ENCODE measurements at places on chromosomes 12 and 14.

- DNase-seq: peak; percentile 69
These were observed 240.0 kb upstream of the CPNE8 start for GRCh38 chr12:39145175-39145999.

DNA sequence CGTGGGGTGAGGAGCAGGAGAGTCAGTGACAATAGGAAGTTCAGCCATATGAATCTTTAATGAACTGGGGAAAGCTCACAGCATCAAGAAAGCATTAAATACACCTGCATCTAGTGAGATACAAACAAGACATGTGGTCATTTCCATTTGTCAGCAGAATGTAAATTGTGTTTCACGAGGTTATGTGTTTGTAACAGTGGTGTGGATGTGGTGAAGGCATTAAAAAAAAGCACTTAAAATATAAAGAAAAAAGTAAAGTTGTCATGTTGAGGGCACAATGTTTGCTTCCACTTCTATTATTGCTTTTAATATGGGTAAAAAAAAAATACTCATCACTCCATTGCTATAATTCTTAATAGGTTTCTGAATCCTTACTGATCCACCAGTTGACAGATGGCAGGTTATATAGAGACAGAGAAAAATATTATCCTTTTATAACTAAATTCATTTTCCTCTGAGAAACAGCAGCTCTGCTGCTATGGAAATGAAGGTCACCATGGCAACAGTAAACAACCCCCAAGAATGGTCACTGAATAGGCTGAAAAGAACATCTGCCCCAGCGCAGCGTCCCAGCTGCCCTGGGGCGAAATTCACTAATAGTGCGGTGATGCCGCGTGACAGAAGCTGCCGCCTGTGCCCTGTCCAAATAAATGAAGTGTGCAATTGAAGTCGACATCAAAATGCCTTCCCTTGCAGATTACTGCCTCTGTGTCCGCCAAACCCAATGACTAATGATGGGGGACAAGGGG lies 226.1 kb downstream of the FOXN3 start:
- no peak for DNase-seq

DNA sequence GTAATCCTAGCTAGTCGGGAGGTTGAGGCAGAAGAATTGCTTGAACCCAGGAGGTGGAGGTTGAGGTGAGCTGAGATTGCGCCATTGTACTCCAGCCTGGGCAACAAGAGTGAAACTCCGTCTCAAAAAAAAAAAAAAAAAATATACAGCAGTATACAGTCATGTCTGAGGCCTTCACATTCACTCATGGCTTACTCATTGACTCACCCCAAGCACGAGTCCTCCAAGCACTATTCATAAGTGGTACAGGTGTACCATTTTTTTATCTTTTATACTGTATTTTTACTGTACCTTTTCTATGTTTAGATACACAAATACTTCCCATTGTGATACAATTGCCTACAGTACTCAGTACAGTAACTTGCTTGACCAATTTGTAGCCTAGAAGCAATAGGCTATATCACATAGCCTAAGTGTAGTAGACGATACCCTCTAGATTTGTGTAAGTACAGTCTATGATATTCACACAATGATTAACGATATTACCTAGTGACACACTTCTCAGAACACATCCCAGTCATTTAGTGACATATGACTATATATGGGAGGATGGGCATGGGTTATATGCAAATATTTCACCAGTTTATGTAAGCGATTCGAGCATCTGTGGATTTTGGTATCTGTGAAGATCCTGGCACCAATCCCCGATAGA lies 12.2 kb downstream of the LLPH start:
- peak; percentile 35 for DNase-seq

GRCh38 chr14:88181072-88181471 lies 142.0 kb downstream of the KCNK10 start:
- no peak for DNase-seq

- no peak for DNase-seq
These were observed 11.0 kb downstream of the PLEKHG3 start for GRCh38 chr14:64715146-64715627.

- DNase-seq: no peak
These were observed 39.4 kb upstream of the ANO4 start for GRCh38 chr12:100755186-100755585.

DNA sequence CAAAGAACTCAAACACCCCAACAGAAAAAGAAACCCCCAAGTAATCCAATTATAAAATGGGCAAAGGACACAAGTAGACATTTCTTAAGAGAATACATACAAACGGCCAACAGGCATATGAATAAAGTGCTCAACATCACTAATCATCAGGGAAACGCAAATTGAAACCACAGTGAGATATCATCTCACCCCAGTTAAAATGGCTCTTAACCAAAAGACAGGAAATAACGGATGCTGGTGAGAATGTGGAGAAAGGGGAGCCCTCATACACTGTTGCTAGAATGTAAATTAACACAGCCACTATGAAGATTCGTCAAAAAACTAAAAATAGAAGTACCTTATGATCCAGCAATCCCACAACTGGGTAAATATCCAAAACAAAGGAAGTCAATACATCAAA lies 52.4 kb downstream of the CLMN start:
- DNase-seq: peak; percentile 83

DNA sequence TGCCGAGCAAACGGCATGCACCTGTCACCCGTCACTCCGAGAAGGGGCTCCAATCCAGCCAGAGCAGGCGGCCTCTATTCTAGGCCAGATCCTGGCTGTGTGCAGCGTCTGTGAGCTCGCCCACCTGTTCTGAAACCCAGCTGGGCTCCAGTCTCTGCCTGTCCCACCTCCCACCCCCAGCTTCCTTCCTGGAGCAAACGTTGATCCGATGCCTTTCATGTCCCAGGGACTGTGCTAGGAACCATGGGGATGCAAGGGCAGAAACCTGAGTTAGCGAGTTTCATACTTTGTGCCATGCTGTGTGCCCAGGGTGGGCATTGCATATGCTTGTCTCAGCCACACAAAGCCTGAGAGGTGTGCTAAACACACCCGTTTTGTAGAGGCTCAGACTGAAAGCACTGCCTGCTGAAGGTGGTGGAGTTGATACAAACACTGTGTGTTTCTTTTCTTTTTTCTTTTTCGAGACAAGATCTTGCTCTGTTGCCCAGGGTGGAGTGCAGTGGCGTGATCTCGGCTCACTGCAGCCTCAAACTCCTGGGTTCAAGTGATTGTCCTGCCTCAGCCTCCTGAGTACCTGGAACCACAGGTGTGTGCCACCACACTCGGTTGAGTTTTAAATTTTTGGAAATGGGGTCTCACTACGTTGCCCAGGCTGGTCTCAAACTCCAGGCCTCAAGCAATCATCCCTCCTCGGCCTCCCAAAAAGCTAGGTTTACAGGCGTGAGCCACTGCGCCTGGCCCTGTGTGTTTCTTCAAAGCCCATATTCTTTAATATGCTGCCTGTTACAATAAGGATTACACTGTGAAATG lies 84.1 kb upstream of the MED13L start:
- no peak for DNase-seq

GRCh38 chr12:49627752-49628360 lies 4.5 kb downstream of the PRPF40B start:
- no peak for DNase-seq

DNA sequence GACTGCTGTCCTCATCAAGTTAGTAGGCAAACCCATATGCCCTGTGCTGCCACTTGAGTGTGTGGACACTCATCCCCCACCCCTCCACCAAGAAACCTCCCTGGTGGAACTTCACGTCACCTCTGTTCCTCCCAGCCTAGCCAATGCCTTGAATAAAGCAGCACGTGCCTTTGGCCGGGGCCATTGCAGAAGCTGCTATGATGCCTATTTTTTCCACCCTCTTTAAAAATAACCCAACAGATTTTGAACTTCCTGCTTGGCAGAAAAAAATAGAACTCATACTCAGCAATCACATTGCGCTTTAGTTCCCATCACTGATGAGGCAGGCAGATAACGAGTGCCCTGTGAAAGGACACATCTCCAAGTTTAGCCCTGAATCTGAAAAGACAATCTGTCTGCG lies 23.1 kb upstream of the PWP1 start:
- no peak for DNase-seq

GRCh38 chr14:20332431-20332787 lies 670 bp downstream of the CCNB1IP1 start:
- no peak for DNase-seq

- DNase-seq: no peak
These were observed 7.3 kb downstream of the SPRYD3 start for GRCh38 chr12:53071591-53072551.

DNA sequence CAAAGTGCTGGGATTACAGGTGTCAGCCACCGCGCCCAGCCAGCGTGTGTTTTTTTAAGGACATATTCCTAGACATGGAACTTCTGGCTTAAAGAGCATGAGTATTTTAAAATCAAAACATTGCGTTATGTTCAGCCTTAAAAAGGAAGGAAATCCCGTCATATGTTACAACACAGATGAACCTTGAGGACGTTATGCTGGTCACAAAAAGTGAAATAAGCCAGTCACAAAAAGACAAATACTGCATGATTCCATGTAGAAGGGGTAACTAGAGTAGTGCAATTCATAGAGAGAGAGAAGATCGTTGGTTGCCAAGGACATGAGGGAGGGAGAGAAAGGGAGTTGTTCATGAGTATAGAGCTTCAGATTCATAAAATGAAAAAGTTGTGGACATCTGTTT lies 53.9 kb downstream of the ACACB start:
- DNase-seq: no peak

- DNase-seq: no peak
These were observed 4.1 kb upstream of the CSAD start for GRCh38 chr12:53184828-53185227.

- no peak for DNase-seq
These were observed 20.1 kb upstream of the RIN3 start for GRCh38 chr14:92493492-92493891.

DNA sequence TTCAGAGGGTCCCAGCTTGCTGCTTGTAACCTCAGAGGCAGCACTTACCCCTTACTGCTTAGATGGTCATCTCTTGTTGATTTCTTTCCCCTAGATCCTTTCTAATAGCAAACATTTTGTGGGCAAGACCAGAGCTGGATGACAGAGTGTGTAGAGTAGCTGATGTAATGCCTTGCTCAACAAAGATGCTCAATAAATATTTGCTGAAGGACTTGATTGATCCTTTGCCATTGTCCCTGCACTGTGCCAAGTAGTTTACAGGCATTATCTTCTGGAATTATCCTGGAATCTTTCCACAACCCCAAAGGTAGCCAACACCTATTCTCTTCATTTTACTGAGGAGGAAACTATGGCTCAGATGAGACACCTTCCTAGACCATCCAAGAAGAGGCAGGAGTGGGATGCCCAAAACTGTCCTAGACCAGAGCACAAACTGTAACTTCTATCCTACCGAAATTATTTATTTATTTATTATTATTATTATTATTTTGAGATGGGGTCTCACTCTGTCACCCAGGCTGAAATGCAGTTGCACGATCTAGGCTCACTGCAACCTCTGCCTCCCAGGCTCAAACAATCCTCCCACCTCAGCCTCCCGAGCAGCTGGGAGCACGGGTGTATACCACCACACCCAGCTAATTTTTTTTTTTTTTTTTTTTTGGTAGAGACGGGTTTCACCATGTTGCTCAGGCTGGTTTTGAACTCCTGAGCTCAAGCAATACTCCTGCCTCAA lies 1.4 kb downstream of the MMAB start:
- no peak for DNase-seq

- DNase-seq: no peak
These were observed 1.8 kb upstream of the DNAAF2 start for GRCh38 chr14:49636866-49637265.

DNA sequence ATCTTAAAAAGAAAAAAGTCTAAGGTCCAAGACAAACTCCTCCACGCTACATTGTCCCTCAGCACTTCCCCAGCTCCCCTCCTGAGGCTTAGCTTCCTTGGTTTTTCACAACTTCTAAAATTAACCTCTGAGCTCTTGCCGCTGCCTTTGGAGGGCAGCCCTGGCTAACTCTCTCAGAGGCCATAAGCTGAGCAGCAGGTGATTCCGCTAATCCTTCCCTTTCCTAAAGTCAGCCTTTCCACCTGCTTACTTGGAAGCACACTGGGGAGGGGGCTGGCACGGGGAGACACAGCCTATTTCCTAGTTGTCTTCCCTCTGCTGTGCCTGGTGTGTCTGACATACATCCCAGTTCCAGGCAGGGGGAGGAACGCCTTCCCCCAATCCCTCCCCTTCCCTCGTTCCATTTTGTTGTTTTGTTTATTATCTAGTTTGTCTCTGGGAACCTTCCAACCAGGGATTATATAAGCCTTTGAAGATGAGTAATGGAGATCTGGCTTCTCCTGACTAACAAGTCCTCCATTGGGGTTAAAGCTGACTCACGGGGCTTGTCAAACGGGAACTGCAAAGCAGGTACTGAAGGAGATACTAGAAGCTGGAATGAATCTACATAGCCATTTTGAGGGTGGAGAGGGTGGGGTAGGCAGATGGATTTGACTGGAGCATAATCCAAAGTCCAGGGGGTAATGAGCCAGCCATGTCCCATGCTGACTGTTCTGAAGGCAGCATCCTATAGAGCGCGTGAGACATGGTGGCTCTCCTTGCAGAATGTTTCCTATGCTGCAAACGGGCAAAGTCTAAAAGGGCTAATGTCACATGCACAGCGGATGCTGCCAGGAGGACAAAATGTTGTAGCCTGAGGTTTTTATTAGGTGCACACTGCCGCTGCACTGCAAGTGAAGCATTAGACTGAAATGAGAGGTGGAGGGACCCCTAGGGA lies 230.8 kb downstream of the FOXN3 start:
- DNase-seq: no peak

GRCh38 chr14:72810201-72810600 lies 83.7 kb downstream of the DPF3 start:
- DNase-seq: peak; percentile 74

DNA sequence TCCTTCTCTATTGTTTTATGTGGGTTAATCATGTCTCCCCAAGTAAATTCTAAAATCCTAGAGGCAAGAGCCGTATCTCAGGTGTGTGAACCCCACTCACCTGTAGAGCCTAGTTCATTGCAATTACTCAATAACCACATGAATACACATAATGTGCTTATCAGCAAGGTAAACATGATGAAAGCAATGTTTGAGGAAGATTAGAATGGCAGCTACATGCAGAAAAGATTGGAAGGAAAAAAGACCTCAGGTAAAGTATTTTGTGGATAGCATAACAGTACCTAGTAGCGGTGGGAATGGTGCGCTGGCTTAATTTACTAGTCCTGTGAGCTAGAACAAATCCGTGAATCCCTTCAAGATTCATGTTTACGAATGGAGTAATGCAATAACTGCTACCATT lies 5.3 kb upstream of the KRAS start:
- DNase-seq: no peak

DNA sequence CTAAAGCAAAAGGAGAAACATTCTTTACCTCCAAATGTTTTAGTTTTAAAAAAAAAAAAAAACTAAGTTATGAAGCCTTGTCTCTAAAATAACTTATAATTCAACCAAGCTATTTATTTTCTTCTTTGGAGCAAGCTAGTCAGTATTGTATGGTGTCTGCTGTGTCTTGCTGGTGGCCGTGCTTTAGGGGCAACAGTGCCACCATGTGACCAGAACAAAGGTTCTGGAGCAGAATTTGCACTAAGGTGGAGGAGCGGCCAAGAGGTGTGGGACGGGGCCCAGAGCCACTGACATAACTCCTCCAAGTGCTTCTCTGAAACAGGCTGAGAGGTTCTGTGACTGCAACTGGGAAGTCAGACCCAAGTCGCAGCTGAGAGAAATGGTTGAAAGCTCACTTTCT lies 4.5 kb downstream of the FICD start:
- peak; percentile 17 for DNase-seq

All from activated CD4-positive, alpha-beta T cell treated with anti-CD3 and anti-CD28 coated beads, Interleukin-10, Interleukin-2, amounts not matched to agents 100 ng/mL and 50 ng/mL, durations not matched to agents 16 hours and 8 hours (primary cell).